Daoy (cell line): ENCODE measurements at places on chromosomes 5 and 9. TPM values are rescaled to one million over a fixed set of nuclear protein-coding genes. Genes with fewer than 3 reads are reported as not detected.

- no peak for DNase-seq
Observed at GRCh38 chr9:91720751-91721705, 229.0 kb downstream of the ROR2 start.

Gene DRD1
- 0.06 TPM in 2 replicates for total RNA-seq

DNA sequence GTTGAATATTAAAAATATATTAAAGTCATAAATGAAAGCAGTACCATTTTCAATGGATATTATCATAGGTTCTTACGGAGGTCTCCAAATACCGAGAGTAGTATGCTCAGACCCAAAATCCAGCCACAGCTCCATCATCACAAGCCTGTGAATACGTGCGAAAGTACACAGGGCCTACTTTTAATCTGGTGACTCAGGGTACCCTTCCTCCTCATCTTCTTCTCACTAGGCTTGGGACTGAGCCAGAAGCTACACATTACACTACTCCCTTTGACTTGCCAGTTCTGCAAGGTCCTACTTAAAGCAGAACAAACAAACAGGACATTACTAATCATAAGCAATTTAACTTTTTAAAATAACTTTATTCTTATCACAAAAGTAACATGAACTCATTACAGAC lies 7.6 kb upstream of the RIC1 start:
- DNase-seq = peak; percentile 88

Gene TSLP
- total RNA-seq = 0.03 TPM in 1 of 2 replicates, not detected in the other

- peak; percentile 89 for DNase-seq
Observed at GRCh38 chr5:87121304-87122150, 146.2 kb upstream of the RASA1 start.

GRCh38 chr5:15640116-15640515 lies 140.1 kb downstream of the FBXL7 start:
- no peak for DNase-seq

- DNase-seq = no peak
Observed at GRCh38 chr5:135149956-135150723, 116.1 kb upstream of the PITX1 start.

Gene MYMK
- not detected in 2 replicates for total RNA-seq

- DNase-seq = no peak
Observed at GRCh38 chr5:103090791-103091190, 29.1 kb downstream of the GIN1 start.

Gene TSSK1B
- total RNA-seq = not detected in 2 replicates
